ENCODE measurements at places on chromosomes 12 and 14.

DNA sequence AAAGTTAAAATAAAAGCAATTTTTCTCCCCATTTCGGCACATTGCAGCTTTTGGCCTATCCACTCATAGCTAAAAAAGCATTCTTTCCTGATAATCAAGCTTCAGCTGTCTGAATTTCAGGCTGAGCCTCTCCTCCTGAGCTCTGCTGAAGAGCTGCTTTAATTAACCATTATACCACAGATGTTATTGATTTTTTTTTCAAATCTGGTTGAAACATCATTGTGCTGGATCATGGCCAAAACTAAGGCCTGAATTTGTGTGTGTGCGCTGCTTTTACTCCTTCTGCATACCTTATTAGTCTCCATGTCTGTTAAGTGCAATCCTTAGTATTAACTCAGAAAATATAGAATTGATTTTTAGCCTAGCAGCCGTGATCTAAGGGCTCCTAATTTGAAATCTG lies 52.3 kb downstream of the MBIP start:
- no peak for DNase-seq

- DNase-seq: no peak
Observed at GRCh38 chr12:88468581-88468980, 111.7 kb downstream of the KITLG start.

- DNase-seq: peak; percentile 99
Observed at GRCh38 chr14:61257469-61258057, 23.6 kb downstream of the TMEM30B start.

- no peak for DNase-seq
Observed at GRCh38 chr14:68789821-68790643, 2.8 kb downstream of the ZFP36L1 start.

GRCh38 chr12:74899031-74899829 lies 310.4 kb downstream of the KCNC2 start:
- no peak for DNase-seq

DNA sequence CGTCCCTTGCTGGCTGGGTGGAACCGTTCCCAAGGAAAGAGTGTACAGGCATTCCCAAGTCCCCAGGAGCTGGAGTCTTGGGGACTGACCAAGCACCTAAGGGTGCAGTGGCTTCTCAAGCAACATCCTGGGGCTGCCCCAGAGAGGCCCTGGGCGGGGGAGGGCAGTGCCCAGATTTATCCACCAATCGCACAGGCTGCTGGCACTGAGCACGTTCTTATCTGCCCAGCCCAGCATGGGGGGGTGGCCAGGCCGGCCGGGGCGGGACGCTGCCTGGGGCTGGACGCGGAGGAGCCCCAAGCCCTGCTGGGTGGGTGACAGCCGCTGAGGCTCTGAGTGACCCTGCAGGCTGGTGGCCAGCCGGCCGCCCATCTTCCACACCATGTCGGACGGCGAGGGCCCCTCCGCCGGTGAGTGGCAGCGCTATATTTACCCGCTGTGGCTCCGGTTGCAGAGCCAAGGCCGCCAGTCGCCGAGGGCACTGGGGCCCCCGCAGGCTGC lies 53.4 kb downstream of the CYP46A1 start:
- no peak for DNase-seq

- DNase-seq: no peak
Observed at GRCh38 chr14:28515571-28515970, 251.0 kb upstream of the FOXG1 start.

DNA sequence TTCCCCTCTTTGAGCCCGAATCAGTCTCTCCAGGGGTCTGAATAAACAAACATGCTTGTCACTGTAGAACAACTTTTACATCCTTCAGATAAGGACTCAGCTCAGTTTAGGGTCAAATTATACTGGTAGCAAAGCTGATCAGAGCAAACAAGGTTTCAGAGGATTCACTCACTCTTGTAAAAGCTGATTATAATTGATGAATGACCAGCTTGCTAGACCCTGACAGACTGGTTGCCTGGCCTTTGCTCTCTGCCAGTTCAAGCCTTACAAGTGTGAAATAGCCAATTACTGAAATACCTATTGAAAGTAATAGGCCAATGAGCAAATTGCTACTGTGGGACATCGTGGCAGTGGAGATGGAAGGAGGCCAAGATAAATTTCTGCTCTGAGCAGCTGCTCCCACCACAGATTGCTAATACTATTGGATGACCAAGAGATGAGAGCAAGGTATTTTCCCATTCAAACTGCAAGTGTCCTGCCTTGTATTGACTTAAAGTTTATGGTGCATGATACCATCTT lies 177.6 kb downstream of the PDZRN4 start:
- DNase-seq: no peak
